SW480 (cell line): ENCODE measurements at places on chromosomes 5 and 9.

- no peak for DNase-seq
Measured at GRCh38 chr9:92727716-92728700, 36.6 kb downstream of the BICD2 start.

DNA sequence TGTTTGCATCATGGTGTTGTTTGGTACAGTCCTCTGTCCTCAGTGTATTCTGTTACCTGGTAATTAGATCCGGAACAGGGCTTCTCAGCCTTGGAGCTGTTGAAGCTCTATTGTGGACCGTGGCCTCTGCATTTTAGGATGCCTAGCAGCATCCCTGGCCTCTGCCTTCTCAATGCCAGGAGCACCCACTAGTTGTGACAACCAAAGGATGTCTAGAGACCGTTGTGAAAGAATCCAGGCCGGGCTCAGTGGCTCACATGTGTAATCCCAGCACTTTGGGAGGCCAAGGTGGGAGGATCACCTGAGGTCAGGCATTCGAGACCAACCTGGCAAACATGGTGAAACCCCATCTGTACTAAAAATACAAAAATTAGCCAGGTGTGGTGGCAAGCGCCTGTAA is 159.6 kb downstream of the CACNA1B start:
- no peak for DNase-seq

GRCh38 chr9:136687721-136688223 is 515 bp upstream of the AGPAT2 start:
- peak; percentile 84 for DNase-seq

GRCh38 chr9:38339087-38339486 is 53.4 kb upstream of the ALDH1B1 start:
- DNase-seq: no peak

- no peak for DNase-seq
Measured at GRCh38 chr5:162543437-162543836, 475.9 kb downstream of the GABRG2 start.

GRCh38 chr5:175003531-175003930 is 279.1 kb downstream of the MSX2 start:
- DNase-seq: no peak

GRCh38 chr9:94741866-94742265 is 15.4 kb downstream of the AOPEP start:
- no peak for DNase-seq

DNA sequence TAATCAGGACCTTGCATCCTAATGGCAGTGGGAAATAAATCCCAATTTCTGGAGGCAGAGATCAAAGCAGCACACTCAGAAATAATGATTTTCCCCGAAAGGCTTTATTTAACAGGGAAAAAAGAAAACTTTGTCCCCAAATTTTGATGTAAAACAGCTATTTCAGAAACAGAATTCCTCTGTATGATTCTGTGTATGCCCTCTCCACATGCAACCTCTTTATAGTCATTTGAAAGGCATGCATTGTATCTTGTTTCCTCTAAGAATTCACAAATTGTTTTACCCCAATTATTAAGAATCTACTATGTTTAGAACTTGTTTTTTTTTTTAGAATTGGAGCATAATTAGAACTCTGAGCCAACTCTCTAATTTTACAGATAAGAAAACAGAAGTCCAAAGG is 2.7 kb upstream of the PTAR1 start:
- DNase-seq: no peak

GRCh38 chr5:59328709-59329296 is 564.7 kb downstream of the PDE4D start:
- DNase-seq: peak; percentile 9

DNA sequence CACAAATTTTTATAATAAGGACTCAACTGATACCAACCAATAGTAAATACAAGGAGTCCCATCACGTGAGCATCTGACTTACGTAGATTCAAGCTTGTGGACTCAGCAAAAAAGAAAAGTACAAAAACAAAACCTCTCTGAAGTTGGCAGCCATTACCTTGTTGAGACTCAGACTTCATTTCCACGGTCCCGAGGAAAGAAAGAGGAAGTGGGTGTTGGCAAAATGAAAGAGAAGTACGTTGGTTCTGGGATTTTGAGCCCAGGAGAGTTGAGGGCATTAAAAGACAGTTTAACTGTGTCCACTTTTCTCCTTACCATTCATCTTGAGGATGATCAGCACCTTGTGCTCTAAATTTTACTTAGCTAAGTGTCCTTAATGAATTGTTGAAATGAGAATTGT is 26.7 kb downstream of the NCBP1 start:
- DNase-seq: no peak

DNA sequence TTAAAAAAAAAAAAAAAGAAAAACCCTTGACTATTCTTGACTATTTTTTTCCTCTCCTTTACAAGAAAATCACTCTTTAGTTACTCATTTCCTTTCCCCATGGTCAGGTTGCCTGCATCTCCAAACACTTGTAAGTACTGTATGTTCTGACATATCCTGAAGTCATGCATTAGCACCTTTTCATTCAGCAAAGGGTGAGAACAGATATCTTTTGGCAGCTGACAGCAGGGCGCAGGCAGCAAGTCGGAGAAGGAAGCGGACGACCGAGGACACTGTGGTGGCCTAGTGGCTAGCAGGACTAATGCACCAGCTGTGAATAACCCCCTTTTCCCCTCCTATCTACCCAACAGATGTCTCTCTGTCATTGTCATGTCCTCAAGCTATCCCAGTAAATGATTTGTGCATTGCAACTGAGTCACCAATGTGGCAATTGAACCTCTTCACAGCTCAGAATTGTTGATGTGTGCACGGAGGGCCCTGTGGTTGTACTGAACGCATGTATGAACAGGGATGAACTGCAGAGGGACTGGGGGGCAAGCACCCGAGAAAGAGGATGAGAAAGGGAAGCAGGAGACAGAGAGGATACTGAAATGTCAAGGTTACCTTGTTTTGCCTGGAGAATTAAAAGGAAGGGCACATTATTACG is 996.0 kb upstream of the ARRDC3 start:
- no peak for DNase-seq

DNA sequence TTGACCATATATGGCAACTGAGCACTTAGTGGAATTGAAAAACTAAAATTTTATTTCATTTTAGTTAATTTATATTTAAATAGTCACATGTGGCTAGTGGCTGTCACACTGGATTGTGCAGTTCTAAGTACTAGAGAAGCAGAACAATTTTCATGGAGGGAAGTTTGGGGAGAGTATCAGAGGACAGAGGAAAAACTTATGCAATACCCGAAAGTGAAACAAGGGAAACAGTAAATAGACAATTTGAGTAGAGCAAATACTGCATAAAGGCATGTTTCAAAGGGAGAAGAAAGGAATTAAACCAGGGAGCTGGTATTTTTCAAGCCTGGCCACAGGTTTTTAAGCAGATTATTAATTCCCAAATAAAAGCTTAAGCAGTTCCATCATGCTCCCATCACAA is 590.5 kb upstream of the RORB start:
- no peak for DNase-seq

- no peak for DNase-seq
Measured at GRCh38 chr5:44814761-44815160, 6.0 kb downstream of the MRPS30 start.

DNA sequence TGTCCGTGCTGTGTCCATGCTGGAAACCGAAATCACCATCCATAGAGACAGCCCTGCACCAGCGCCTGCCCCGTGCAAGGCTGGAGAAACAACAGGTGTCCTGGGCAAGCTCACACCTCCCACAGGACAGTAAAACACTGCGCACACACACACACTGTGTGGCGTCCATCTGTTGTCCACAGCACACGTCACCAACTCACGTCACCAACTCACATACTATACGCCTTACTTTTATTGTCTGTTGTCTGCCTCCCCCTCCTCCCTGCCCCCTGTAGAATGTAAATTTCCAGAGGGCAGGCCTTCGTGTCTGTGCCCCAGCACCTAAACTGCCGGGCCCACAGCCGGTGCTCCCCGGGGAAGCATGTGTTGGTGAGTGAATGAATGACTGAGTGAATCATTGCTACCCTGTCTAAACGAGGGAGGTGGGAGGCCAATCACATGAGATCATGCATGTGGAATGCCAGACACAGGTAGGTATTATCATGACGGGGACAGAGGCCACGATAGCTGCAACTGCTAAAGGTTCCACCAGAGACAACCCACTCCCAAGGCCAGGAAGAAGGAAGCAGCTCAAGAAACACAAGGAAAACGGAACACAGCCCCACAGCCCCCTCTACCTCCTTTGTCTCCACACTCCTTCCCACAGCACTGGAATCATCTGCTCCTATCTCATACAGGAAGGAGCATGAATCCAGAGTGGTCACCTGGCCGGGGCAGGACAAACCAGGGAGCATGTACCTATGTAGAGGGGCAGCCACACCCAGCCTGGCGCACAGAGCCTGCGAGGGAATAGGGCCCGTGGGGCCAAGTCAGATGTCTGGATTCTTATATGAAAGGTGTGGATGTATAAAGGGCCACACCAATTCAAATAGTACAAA is 41.9 kb downstream of the STK10 start:
- no peak for DNase-seq

DNA sequence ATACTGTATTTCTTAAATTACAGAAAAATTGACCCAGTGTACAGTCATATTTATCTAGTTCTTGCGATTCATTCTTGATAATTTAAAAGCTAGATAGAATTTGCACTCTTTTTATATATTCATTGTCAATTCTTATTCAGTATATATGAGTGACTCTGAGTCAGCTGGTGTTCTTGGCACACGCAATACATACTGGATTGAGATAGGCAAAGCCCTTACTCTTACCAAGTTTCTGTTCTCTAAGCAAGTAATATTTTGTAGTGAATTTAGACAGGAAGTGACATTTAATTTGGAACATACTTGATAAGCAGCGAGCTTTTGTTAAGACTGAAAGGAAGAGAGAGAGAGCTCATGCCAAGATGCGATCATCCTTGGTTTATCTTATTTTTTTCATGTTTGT is 57.7 kb downstream of the GPBP1 start:
- DNase-seq: no peak
